NCI-H2171 treated with DMSO at 0.1 percent for 48 hours (cell line): ENCODE measurements at places on chromosomes 11 and 22.

DNA sequence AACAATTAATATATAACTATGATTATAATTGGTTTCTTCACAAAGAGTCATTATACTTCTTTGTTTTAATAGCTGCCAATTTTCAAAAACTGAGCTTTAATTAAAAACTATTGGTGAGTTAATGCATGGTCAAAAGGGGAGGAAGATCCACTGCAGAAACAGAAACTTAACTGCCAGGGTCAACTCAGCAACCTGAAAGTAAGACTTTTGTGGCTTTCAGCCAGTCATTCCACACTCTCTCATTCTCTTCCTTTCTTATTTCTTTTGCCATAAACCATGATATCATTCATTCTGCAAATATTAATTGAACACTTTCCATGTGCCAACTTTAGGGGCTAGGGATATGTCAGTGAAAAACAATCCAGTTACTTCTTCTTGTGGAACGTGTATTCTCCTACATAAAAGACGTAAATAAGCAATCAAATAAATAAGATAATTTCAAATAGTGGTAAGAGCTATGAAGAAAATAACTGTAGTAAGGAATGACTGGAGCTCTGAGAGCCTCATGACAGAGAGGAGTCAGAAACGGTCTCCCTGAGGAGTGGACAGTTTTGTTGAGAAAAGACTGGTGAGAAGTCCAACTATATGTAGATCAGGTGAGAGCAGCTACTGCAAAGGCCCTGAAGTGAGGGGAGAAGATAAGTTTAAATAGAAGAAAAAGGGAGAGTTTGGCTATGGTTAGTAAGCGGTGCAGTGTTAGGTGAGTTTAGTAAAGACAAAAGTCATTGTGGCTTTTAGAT is 130.5 kb downstream of the GRIA4 start:
- no peak for DNase-seq

DNA sequence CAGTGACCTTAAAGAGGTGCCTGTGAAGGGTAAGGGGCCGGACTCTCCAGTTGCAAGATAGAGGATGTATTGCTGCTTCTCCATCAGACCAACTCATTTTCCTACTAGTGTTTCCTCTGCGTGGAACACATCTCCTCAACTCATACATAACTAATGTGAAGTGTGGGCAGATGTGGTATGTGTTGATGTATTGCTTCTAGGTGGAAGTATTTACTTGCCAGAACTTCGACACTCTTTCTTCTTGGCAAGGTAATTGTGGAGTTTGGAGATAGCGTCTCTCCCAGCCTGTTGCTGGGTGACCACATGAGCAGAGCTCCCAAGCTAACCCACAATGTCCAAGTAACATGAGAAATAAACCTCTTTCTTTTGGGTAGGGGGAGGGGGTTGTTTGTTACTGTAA is 456.9 kb downstream of the DYNC2H1 start:
- DNase-seq: no peak

- DNase-seq: no peak
These were observed 2.7 kb downstream of the NAV2 start for GRCh38 chr11:19715373-19715772.

DNA sequence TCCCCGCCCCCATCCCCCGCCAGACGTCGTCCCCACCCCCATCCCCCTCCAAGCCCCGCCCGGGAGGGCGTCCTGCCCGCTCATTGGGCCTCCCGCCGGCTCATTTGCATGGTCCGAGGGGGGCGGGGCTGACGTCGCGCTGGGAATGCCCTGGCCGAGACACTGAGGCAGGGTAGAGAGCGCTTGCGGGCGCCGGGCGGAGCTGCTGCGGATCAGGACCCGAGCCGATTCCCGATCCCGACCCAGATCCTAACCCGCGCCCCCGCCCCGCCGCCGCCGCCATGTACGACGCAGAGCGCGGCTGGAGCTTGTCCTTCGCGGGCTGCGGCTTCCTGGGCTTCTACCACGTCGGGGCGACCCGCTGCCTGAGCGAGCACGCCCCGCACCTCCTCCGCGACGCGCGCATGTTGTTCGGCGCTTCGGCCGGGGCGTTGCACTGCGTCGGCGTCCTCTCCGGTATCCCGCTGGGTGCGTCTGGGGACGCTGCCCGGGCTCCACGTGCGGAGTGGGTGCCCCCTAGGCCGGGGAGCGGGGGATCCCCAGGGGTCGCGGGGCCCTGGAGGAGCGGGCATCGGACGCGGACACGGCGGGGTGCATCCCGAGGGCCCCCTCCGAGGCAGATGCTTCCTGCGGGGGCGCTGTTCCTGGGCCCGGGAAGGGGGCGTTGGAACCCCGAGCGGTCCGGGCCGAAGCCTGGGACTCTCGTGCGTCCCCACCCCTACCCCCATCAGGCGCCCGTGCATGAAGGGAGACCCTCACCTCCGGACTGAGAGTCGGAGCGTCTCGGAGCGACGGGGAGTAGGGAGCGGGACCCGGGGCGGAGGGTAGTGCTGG is at the start of gene PNPLA3:
Gene PNPLA3, plus strand, starts transcription at position 175 of the 834 bp plus-strand sequence. Its CDS starts 107 bp downstream, at position 282.
- peak; percentile 88 for DNase-seq

DNA sequence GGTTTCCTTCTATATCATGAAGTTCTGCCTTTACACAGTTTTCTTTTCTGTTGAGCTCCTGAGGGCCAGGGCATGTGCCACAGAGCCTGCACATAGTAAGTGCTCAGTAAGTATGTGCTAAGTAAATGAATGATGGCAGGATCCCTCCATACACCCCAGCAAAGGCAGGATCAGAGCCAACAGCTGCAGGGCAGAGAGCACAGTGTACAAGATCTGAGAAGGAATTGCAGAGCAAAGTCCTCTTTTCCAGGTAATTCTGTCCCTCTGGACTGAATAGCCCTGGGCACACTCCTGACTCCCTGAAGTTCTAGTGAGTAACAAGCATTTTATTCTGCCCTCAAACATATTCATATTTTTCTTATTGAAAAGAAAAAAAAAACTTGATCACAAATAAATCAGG is 117.7 kb downstream of the GALNT18 start:
- no peak for DNase-seq

DNA sequence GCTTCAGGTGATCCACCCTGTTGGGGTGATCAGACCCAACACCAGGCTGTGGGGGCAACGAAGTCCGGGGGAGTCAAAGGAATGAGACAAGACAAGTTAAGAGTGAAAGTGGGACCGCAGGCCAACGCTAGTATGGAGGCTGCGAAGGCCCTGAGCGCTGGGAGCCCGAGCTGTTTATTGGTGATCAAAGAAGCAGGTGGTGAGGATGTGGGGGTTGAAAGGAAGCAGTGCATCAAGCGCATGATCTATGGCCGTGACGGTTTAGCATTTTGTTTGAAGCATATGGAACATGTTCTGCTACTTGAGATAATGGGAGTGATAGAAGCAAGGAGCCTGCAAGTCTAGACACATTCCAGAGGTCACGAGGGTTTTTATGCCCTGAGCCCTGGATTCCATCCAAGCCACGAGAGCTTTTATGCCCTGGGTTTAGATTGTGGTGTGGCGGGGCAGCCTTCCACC is 49.5 kb downstream of the MCHR1 start:
- peak; percentile 98 for DNase-seq

DNA sequence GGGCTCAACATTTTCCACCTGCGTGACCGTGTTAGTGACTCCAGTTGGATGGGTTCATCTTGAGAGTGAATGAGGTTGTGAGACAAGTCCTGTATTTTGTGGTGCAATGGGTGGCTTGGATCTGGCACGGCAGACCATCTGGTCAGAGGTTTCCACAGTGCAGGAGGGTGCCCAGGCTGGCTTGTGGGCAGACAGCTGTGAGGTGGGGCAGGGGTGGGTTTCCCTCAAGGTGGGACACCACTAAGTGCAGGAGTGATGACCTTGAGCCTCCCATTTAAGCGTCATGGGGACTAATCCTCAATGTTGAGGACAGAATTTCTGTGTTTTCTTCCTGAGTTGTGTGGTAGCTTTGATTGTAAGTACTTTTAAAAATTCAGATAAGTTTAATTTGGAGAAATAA is 220.6 kb downstream of the TBC1D22A start:
- DNase-seq: no peak
